ENCODE measurements at places on chromosomes 12 and 14. TPM values are rescaled to one million over a fixed set of nuclear protein-coding genes. Genes with fewer than 3 reads are reported as not detected.

Gene KRT75
- total RNA-seq, result not detected

Gene KCNJ8
- total RNA-seq, result 7.0 TPM

Gene GNS
- 125 TPM for total RNA-seq

Gene PLCZ1
- not detected for total RNA-seq

DNA sequence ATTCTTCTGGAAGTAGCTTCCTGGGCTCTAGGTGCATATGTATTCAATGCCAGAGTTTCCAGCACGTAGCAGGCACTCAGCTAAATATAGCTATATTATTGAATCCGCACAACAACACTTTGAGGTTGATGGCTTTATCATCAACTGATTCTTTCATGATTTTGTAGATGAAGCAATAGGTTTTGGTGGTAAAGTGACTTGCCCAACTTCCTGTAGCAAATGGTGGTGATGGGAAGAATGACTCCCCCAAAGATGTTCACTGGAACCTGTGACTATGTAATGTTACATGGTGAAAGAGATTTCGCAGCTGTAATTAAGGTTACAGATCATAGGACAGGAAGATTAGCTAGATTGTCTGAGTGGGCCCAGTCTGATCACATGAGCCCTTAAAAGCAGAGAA lies 3.2 kb downstream of the TDRD9 start:
- H3K27me3 ChIP-seq, result no peaks in the 10 kb centered on the region
- no peak overlapping the region for H3K27ac ChIP-seq

DNA sequence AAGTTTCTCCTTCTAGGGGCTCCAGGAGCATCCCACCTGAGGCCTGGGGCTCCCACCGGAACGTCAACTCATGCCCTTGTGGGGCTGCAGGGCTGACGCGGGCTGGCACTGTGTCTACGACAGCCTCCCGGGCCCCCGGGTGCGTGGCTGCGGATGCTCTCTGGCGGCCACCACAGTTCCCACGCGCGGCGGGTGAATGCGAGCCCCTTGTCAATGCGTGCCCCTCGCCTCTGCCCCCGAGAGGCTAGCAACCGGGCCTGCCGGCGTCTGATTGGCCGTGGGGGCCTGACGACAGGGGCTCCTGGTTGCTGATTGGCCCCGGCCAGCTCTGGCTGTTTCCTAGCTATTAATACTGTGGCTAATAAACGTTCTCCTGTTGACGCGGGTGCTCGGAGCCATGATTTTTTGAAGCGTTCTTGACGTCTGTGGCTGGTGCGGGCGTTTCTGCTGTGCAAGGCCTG lies 1.8 kb upstream of the MEG3 start:
- H3K36me3 ChIP-seq, result no peaks in the 10 kb centered on the region
- no peak overlapping the region for H3K4me3 ChIP-seq
- H3K27ac ChIP-seq, result no peak overlapping the region
- no peaks in the 10 kb centered on the region for H3K27me3 ChIP-seq
- H3K4me1 ChIP-seq, result no peaks in the 10 kb centered on the region

- no peak overlapping the region for H3K27ac ChIP-seq
- H3K4me1 ChIP-seq, result peaks cover 21% of the 10 kb centered on the region
- no peaks in the 10 kb centered on the region for H3K27me3 ChIP-seq
- H3K36me3 ChIP-seq, result no peaks in the 10 kb centered on the region
- no peak overlapping the region for H3K4me3 ChIP-seq
These were observed 115.0 kb downstream of the AKAP6 start for GRCh38 chr14:32443890-32444661.

DNA sequence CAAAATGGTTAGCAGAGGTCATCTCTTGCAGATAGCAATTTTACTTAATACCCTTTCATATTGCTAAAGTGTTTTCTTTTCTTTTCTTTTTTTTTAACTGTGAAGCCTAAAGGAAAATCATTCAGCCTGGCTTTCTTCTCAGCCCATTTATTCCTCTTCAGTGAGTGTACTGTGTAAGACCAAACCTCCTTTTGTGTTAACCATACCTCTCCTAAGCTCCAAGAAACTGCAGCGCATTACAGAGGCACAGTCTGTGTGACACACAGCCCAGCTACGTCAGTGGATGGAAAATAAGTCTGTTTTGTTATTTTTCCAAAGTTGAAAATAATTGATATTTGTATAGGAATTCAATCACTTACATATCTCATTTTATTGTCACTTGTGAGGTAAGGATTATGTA lies 21.7 kb downstream of the DCAF5 start:
- peaks cover 12% of the 10 kb centered on the region for H3K4me1 ChIP-seq
- no peak for DNase-seq
- no peak overlapping the region for H3K4me3 ChIP-seq
- H3K27me3 ChIP-seq, result no peaks in the 10 kb centered on the region

- no peaks in the 10 kb centered on the region for H3K36me3 ChIP-seq
- H3K4me3 ChIP-seq, result peak overlapping the region; percentile 78
- H3K27ac ChIP-seq, result peak overlapping the region; percentile 60
- no peaks in the 10 kb centered on the region for H3K4me1 ChIP-seq
These were observed 1.0 kb upstream of the SINHCAF start for GRCh38 chr12:31326736-31327659.

DNA sequence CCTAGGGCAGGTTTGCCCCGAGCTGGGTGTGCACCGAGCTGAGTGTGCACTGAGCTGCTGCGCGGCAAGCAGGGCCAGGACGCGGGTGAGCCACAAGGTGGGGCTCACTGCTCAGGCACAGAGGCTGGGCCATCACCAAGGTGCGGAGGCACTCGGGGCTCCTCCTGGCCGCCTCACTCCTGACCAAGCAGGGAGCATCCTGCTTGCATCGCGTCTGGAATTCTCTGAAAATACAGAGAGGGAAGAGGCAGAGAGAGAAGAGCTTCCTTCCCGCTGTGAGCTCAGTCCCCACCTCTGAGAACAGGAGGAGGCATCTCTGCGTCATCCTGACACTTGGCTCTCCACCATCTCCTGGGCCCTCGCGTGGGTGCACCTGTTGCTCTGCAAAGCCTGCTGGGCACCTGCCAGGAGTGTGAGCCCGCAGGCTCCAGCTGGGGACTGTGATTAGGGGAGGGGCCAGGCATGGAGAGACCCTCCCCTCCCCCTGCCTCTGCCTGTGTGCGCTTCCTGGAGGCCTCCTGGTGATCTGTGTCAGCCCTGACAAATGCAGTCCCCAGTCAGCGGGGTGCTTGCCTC lies 116.3 kb downstream of the GLT1D1 start:
- H3K36me3 ChIP-seq, result no peaks in the 10 kb centered on the region
- H3K27ac ChIP-seq, result no peak overlapping the region

DNA sequence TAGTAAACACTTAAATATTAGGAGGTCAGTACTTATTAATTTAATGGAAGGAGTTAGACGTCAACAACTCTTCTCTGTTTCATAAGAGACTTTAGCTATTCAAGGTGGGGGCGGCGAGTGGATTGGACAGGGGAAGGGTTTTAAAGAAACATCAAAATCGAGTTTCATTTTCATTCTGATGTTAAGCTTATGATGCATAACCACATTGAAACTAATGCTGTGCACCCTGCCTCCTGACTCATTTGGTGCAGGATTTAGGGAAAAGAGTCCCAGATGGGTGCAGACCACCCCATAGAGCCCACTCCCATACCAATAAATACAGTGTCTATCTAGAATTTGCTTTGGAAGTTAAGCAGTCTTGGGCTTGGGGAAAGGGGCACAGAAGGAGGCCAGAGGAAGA lies 7.4 kb downstream of the ZBTB39 start:
- DNase-seq, result no peak
- H3K4me1 ChIP-seq, result peaks cover 4% of the 10 kb centered on the region
- H3K36me3 ChIP-seq, result peaks cover 19% of the 10 kb centered on the region

- no peaks in the 10 kb centered on the region for H3K27me3 ChIP-seq
- H3K36me3 ChIP-seq, result no peaks in the 10 kb centered on the region
- peak overlapping the region; percentile 95 for H3K27ac ChIP-seq
- H3K4me1 ChIP-seq, result peaks cover 10% of the 10 kb centered on the region
- peak; percentile 49 for DNase-seq
These were observed 42.8 kb downstream of the TSPAN9 start for GRCh38 chr12:3119756-3120601.

GRCh38 chr12:81668475-81668874 lies 90.7 kb downstream of the PPFIA2 start:
- H3K27ac ChIP-seq, result no peak overlapping the region
- no peak for DNase-seq
- no peaks in the 10 kb centered on the region for H3K27me3 ChIP-seq
- H3K4me1 ChIP-seq, result no peaks in the 10 kb centered on the region

DNA sequence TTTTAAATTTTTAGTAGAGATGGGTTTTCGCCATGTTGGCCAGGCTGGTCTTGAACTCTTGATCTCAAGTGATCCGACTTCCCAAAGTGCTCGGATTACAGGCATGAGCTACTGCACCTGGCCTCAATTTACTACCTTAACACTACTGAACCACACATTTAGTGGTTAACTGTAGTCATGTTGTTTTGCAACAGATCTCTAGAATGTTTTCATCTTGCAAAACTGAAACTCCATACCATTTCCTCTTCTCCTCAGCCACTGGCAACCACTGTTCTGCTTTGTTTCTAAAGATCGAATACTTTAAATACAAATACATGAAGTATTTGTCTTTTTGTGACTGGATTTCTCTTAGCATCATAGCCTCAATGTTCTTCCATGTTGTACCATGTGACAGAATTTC lies 15.4 kb upstream of the SMCO2 start:
- no peaks in the 10 kb centered on the region for H3K36me3 ChIP-seq
- no peaks in the 10 kb centered on the region for H3K27me3 ChIP-seq
- H3K4me3 ChIP-seq, result no peak overlapping the region
- H3K4me1 ChIP-seq, result peaks cover 15% of the 10 kb centered on the region

GRCh38 chr12:124097701-124098100 lies 124.7 kb downstream of the ZNF664 start:
- peak overlapping the region; percentile 52 for H3K4me3 ChIP-seq
- H3K27me3 ChIP-seq, result no peaks in the 10 kb centered on the region

All from thoracic aorta (tissue), 2 donors.